H7 (cell line): ENCODE measurements at places on chromosomes 2 and 18.

DNA sequence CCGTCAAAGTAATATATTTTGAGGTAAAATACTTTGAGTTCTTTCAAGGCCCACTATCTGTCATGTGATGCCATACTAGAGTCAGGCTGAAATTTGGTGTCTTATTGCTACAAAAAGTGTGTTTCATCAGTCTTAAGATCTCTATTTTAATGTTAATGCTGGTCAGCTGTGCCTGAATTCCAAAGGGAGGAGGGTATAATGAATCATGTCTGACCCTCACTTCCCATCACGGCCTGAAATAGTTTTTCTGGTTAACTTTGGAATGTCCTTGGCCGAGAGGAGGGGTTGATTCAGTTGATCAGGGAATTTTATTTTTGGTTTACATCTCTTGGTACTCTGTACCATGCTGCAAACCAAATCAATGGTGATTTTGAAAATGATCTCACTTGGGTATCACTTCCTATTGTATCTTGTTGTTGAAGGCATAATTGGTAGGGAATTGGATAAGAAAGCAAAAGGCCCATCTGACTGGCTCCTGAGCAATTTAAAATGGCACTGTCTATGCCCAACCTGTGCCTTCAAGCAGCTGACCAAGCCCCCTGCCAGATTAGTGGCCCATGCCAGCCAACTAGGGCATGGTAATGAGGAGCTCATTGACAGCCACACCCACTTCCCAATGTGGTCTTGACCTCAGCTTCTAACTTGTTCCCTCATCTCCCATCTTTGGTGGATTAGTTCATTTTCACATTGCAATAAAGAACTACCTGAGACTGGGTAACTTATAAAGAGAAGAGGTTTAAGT, 6.1 kb upstream of the SLC35F5 start:
- no peak for DNase-seq

DNA sequence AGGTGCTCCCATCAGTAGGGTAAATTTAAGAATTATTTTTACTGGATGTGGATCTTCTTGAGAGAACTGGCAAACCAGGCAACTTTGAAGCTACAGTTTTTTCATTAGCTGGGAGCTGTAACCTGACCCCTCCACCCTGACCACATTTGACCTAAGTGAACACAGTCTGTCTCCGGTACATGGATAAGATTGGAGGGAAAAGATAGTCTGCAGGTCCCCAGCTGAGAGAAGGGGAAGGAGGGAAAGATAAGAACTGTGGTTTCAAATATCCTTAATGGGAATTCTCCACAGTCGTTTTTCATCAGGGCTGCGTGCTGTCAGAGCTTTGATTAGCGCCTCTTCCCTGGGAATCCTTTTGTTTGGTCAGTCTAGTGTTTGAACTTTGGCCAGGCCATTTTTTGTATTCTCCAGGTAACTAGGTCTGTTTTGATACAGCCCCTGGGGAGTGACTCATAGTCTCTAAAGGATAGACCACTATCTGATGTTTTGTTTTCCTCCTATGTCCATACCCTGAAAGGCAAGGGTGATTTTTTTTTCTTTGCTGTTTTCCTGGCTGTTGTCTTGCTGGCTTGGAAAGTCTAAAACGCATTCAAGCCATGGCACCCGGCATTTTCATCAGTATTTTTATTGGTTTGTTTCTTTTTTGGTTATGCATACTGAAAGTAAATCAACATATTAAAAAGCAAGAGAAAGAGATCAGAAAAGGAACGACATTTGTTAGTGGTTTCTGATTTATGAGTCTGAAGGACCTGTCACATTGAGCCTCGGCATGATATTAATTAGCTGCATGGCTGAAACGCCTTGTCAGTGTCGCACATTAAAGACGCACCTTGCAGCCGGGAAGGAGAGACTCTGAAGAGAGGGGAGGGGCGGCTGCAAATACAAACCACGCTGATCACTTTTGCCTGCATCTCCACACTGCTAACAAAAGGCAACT, 183.4 kb upstream of the FN1 start:
- DNase-seq, result peak; percentile 17

DNA sequence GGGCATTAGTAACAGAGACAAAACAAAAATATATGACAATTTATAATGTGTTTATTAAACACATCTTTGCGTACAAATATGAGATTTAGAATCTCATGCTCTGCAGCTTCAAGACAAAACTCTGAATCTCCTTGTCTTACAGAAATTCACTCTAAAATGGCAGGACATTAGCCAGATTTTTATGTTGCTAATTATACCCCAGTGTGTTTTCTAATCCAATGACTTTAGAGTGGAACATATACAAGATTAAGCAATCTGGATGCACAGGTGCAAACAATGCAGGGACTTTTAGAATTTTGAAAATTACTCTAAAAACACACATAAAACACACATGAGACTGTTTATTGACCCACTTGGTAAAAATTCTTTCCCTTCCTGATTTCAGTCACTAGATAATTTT, 85.9 kb downstream of the CALCRL start:
- no peak for DNase-seq

GRCh38 chr18:49812286-49813068, 856 bp downstream of the ACAA2 start:
- peak; percentile 18 for DNase-seq

DNA sequence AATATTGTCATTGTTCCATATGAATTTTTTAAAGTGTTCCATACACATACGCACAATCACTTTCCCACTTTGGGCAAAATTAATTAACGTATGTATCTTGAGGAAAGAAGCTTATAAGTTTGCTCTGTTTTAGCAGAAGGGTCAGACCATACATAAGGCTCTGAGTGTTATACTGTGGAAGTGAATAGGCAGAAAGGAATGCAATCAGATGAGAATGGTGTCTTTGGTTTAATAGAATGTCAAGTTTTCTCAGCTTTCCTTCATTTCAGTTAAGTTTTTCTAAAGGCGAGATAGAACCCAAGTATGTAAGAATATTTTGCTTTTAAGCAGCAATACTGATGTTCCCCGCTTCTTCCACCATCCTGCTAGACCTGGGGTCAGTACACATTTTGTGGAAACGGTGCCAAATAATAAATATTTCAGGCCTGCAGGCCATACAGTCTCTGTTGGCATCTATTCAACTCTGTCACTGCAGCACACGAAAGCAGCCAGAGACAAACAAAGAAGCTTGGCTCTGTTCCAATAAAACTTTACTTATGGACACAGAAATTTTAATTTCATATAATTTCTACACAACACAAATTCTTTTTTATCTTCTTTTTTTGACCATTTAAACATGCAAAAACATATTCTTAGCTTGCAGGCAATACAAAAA, 100.6 kb downstream of the UPP2 start:
- DNase-seq, result no peak

GRCh38 chr2:175947073-175947472, 55.0 kb downstream of the LNPK start:
- DNase-seq, result no peak

- no peak for DNase-seq
These were observed 60.8 kb downstream of the RHOB start for GRCh38 chr2:20507711-20508110.
